Esophagus mucosa (tissue), 1 donor: ENCODE measurements at places on chromosomes 7 and 10.
A peak's percentile ranks its signal among the peaks of the same experiment; 100 is the strongest.

DNA sequence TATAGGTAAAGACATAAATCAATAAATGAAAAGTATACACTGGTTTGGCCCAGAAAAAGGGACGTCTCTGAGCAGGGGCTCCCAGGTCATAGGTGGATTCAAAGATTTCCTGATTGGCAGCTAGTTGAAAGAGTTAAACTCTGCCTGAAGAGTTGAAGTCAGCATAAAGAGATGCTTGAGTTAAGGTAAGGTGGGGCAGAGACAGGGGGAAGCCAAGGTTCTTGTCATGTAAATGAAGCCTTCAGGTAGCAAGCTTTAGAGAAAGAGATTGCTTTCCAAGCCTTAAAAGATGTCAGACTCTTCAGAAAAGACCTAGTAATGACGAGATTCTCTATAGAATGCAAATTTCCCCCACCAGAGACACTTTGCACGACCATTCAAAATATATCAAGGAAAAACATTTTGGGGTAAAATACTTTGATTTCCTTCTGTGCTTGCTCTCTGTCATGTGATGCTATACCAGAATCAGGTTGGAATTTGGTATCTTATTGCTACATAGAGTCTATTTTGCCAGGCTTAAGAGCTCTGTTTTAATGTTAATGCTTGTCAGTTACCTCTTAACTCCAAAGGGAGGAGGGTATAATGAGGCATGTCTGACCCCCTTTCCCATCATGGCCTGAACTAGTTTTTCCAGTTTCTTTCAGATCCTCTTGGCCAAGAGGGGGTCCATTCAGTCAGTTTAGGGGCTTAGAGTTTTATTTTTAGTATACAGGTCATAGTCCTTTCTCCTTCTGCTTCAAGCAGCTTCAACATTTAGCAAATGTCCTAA, 429.6 kb downstream of the ADRA2A start:
- no peak for ATAC-seq

DNA sequence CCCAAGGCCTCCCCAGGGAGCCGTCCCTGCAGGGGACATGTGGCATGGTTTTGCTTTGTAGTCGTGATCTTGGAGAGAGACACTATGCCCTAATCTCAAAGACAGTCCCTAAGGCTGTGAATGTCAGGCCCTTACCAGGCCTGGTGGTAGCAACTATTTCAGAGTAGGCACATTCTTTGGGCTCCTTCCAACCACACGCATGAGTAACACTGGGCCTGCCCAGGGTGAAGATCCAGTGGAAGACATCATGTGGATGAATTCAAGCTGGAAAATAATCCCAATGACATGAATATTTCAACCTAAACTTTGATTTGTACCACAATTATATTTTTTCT, 39.5 kb upstream of the INSIG1 start:
- peak; percentile 49 for ATAC-seq

GRCh38 chr10:132646443-132647097, 109.0 kb downstream of the INPP5A start:
- no peak for ATAC-seq

DNA sequence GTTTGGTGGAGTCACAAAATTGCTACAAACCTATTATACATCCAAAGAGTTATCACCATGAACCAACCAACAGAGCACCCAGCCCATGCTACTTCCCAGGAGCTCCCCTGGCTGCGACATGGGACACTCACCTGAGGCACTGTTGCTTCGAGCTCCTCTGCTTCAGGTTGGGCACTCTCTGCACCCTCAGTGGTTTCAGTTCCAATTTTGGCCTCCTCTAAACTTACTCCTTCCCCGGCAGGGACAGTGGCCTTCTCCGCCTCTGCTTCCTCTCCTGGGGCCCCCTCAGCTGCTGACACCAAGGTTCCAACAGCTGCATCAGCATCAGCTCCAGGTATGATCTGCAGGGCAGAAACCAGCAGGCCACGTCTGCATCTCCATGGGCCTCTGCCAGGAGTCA, 120.4 kb upstream of the TARP start:
- ATAC-seq, result no peak
